ENCODE measurements at places on chromosomes 5 and 9. TPM values are rescaled to one million over a fixed set of nuclear protein-coding genes. Genes with fewer than 3 reads are reported as not detected.
A peak's percentile ranks its signal among the peaks of the same experiment; 100 is the strongest.

The SPATA31D4 gene
- total RNA-seq = not detected

The FCN2 gene
- total RNA-seq = 124 TPM

DNA sequence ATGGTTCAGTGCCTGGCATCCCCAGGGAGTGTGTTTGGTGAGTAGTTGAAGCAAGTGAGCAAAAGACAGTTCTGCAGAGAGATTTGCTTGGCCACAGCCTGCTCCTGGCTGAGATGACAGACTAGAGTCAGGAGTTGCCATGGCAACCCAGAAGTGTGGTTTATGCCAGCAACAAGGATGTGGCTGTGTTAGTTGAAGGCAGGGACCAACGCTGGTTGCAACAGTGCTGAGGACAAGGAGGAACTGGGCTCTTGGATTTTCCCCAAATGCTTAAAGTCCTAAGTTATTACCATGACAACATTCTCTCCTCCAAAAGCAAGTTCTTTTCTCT, 2.7 kb downstream of the NXNL2 start:
- H3K4me3 ChIP-seq = no peak overlapping the region
- H3K4me1 ChIP-seq = peaks cover 5% of the 10 kb centered on the region
- H3K27ac ChIP-seq = peak overlapping the region; percentile 59

The HAUS6 gene
- total RNA-seq = 10.1 TPM

DNA sequence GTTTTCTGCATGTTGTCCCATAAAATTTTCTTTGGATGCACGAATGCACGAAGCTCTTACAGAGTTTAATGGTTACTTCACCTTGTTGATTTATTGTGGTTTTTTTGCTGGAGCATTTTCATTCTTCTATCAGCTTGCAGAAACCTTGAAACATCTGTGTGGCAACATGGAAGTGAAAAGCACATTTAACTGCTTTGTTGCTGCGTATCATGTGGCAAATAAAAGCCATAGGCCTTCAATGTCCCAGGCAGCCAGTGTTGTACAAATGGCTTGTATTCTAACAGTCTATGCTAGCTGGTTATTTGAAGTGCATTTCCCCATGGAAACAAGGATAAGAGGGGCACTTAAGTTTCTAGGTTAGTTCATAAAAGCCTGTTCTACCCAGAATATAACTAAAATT, 42.5 kb upstream of the RASGRF2 start:
- no peak overlapping the region for H3K4me3 ChIP-seq
- H3K27ac ChIP-seq = no peak overlapping the region
- no peak for DNase-seq
- no peaks in the 10 kb centered on the region for H3K4me1 ChIP-seq
- H3K36me3 ChIP-seq = no peaks in the 10 kb centered on the region

The ALDH7A1 gene
- 47.7 TPM for total RNA-seq

The FOXD4L3 gene
- total RNA-seq = 0.08 TPM

The TNC gene
- 1.7 TPM for total RNA-seq

- H3K4me3 ChIP-seq = no peak overlapping the region
- no peaks in the 10 kb centered on the region for H3K36me3 ChIP-seq
- no peak overlapping the region for H3K27ac ChIP-seq
- no peak for DNase-seq
These were observed 118.4 kb downstream of the ARHGAP26 start for GRCh38 chr5:142888469-142889085.

The ABO gene
- 0.75 TPM for total RNA-seq

GRCh38 chr9:108779551-108780325, 76.0 kb downstream of the ACTL7B start:
- H3K36me3 ChIP-seq = no peaks in the 10 kb centered on the region
- no peak overlapping the region for H3K4me3 ChIP-seq
- H3K27ac ChIP-seq = no peak overlapping the region
- no peak for DNase-seq
- H3K27me3 ChIP-seq = peaks cover 10% of the 10 kb centered on the region

GRCh38 chr5:124747791-124748686, 1.6 kb upstream of the ZNF608 start:
- no peak for DNase-seq
- peak overlapping the region; percentile 96 for H3K27ac ChIP-seq
- no peaks in the 10 kb centered on the region for H3K27me3 ChIP-seq
- H3K4me1 ChIP-seq = peaks cover 16% of the 10 kb centered on the region
- H3K4me3 ChIP-seq = peak overlapping the region; percentile 88

DNA sequence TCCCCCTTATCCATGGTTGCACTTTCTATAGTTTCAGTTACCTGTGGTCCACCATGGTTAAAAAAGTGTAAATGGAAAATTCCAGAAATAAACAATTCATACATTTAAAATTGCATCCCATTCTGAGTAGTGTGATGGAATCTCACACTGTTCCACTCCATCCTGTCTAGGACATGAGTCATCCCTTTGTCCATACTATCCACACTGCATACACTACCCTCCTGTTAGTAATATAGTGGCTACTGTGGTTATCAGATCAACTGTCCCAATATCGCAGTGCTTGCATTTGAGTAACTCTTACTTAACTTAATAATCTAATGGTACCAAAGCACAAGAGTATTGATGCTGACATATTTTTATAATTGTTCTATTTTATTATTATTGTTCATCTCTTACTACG, 100.7 kb downstream of the RAB3C start:
- DNase-seq = no peak
- no peak overlapping the region for H3K27ac ChIP-seq
- no peaks in the 10 kb centered on the region for H3K36me3 ChIP-seq

- no peak overlapping the region for H3K27ac ChIP-seq
- no peak overlapping the region for H3K4me3 ChIP-seq
These were observed 3.6 kb upstream of the RORB start for GRCh38 chr9:74493512-74493911.

DNA sequence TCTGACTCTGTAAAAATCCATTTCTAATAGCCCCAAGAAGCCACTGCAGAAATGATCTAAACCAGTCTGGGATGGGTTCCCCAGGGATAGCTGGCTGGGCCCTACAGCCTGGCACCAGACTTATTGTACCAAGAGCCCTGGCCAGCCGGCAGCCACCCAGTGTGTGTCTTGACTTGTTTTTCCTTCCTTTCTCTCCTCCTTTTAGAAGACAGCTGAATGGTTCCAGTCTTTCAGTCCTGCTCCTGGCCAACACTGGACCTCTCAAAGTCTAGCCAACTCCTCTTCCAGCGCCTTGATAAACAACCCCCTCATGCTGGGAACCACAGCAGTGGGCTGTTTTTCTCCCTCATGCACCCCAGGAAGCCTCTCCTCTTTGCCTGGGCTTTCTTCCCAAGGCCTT, 34.1 kb downstream of the ATOX1 start:
- no peak overlapping the region for H3K4me3 ChIP-seq
- no peak overlapping the region for H3K27ac ChIP-seq
- no peaks in the 10 kb centered on the region for H3K27me3 ChIP-seq
- no peaks in the 10 kb centered on the region for H3K4me1 ChIP-seq
- DNase-seq = no peak

DNA sequence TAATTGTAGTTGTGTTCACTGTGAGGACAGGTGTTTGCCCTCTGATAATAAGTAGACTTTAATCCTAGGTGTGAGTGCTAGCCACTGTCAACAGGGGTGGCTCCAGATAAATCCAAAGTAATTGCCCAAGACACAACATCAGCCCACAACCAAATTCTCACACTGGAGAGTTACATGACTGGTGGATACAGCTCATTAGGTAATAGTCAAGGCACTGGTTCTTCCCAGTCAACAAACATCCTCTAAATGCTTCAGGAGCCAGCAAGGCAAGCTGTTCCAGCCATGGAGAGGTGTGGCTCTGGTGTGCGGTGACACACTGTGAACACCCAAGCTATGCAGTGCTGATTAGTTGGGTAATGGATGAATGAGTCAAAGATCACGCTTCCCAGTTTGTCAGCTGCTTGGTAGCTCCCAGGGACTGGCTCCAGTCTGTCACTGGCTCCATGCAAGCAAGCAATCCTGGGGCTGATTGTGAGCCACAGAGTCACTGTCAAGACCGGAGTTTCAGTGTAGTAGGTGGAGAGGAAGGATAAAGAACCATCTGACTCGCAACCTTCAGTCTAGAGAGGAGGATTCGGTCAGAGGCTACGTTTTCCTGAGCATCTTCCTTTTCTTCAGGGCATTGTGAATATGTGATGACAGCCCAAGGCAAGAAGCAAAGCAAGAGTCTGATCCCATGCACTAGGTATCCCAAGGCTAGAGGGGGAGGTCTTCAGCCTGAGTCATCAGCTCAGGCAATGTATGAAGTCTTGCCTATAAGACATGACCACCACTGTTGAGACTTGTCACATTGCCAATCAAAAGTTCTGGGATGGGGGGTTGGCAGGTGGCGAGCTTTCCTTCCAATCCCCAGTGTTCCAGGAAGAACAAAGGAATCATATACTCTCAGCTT, 63.1 kb downstream of the UGCG start:
- H3K27me3 ChIP-seq = no peaks in the 10 kb centered on the region
- no peak overlapping the region for H3K4me3 ChIP-seq
- DNase-seq = no peak

The BTNL8 gene
- 0.67 TPM for total RNA-seq

The CRHBP gene
- 77.4 TPM for total RNA-seq

- H3K27ac ChIP-seq = no peak overlapping the region
- H3K36me3 ChIP-seq = no peaks in the 10 kb centered on the region
- no peaks in the 10 kb centered on the region for H3K4me1 ChIP-seq
- H3K27me3 ChIP-seq = no peaks in the 10 kb centered on the region
- no peak overlapping the region for H3K4me3 ChIP-seq
- no peak for DNase-seq
These were observed 472.8 kb downstream of the DMRTA1 start for GRCh38 chr9:22919423-22919822.

The CSF1R gene
- total RNA-seq = 46.2 TPM

The BNC2 gene
- 0.67 TPM for total RNA-seq

The SPACA9 gene
- 0.84 TPM for total RNA-seq

DNA sequence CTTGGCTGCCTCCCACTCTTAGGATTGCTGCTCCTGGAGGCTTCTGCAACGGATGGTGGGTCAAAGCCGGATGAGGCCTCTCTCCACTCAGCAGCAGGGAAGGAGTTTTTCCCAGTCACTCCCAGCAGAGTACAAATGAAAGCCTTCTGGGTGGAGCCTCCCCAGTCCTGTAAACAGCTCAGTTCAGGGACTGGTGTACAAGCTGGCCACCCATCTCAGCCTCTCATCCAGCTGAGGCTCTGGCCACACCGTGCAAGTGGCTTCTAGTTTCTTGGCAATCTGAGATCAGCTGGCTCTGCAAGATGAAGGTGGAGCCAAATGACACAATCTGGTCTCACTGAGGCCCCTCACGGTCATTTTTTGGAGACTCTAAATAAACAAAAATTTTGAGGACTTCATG, 10.0 kb downstream of the GPX3 start:
- H3K27me3 ChIP-seq = no peaks in the 10 kb centered on the region
- H3K36me3 ChIP-seq = peaks cover 29% of the 10 kb centered on the region
- no peak for DNase-seq
- H3K27ac ChIP-seq = peak overlapping the region; percentile 48
- peaks cover 14% of the 10 kb centered on the region for H3K4me1 ChIP-seq

- no peak overlapping the region for H3K4me3 ChIP-seq
- no peaks in the 10 kb centered on the region for H3K27me3 ChIP-seq
- no peak for DNase-seq
- H3K27ac ChIP-seq = no peak overlapping the region
- no peaks in the 10 kb centered on the region for H3K4me1 ChIP-seq
- peaks cover 2% of the 10 kb centered on the region for H3K36me3 ChIP-seq
These were observed 60.4 kb downstream of the MTAP start for GRCh38 chr9:21862871-21863270.

GRCh38 chr5:142290577-142291299, 34.1 kb downstream of the SPRY4 start:
- H3K36me3 ChIP-seq = no peaks in the 10 kb centered on the region
- no peak overlapping the region for H3K4me3 ChIP-seq
- DNase-seq = no peak
- H3K4me1 ChIP-seq = no peaks in the 10 kb centered on the region
- H3K27ac ChIP-seq = no peak overlapping the region

The PALM2AKAP2 gene
- 4.6 TPM for total RNA-seq

The GNA14 gene
- 5.4 TPM for total RNA-seq

The PCDHAC1 gene
- under 0.01 TPM for total RNA-seq

The TTC39B gene
- 2.4 TPM for total RNA-seq

DNA sequence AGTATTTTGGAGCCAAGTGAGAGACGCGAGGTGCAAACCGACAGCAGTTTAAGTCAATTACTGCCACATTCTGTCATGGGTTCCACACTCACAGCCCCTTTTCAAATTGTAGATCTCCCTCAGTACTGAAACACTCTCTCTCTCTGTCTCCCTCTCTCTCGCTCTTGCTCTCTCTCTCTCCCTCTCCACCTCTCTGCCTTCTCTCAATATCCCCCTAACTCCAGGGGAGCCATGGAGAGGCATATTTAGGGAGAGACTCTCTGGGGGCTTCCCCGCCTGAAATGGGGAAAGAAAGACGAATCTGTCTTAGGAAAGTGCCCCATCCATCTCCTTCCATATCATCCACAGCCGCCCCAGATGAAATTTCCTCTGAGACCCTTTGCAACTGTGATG, 1.6 kb downstream of the BRINP1 start:
- no peak overlapping the region for H3K4me3 ChIP-seq
- no peak for DNase-seq
- H3K27ac ChIP-seq = no peak overlapping the region
- peaks cover 4% of the 10 kb centered on the region for H3K4me1 ChIP-seq
- peaks cover 4% of the 10 kb centered on the region for H3K27me3 ChIP-seq

DNA sequence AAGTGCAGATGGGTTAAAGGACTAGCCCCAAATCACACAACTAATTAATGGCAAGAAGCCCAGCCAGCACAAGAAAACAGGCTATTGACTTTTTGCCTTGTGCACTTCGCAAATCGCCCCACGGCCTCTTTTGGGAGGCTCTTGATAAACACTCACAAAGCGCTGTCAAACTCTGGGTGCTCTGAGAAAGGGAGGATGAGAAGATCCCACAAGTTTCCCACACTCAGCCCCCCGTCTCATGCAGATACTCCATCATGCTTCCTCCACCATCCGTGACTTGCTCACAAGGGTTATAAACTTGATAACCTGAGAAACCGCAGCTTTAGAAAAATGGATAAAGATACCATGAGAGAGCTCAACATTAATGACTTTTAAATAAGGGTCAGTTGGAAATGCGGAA, 219.7 kb downstream of the EBF1 start:
- no peak overlapping the region for H3K4me3 ChIP-seq
- peaks cover 2% of the 10 kb centered on the region for H3K27me3 ChIP-seq
- no peaks in the 10 kb centered on the region for H3K36me3 ChIP-seq
- no peaks in the 10 kb centered on the region for H3K4me1 ChIP-seq
- no peak for DNase-seq
- no peak overlapping the region for H3K27ac ChIP-seq

The WDR70 gene
- 17.7 TPM for total RNA-seq

GRCh38 chr9:69476016-69476415, 151.0 kb downstream of the ENTREP1 start:
- H3K4me3 ChIP-seq = no peak overlapping the region
- no peaks in the 10 kb centered on the region for H3K4me1 ChIP-seq
- no peaks in the 10 kb centered on the region for H3K36me3 ChIP-seq
- no peaks in the 10 kb centered on the region for H3K27me3 ChIP-seq
- no peak for DNase-seq
- no peak overlapping the region for H3K27ac ChIP-seq

GRCh38 chr5:148807851-148808250, 18.6 kb upstream of the ADRB2 start:
- H3K27ac ChIP-seq = no peak overlapping the region
- H3K27me3 ChIP-seq = no peaks in the 10 kb centered on the region
- no peak for DNase-seq
- no peak overlapping the region for H3K4me3 ChIP-seq
- H3K36me3 ChIP-seq = no peaks in the 10 kb centered on the region
- no peaks in the 10 kb centered on the region for H3K4me1 ChIP-seq

The PTGS1 gene
- total RNA-seq = 0.84 TPM

The ADAMTS19 gene
- not detected for total RNA-seq

The CER1 gene
- total RNA-seq = not detected

GRCh38 chr5:126370796-126371718, 52.2 kb upstream of the GRAMD2B start:
- peaks cover 16% of the 10 kb centered on the region for H3K4me1 ChIP-seq
- H3K27me3 ChIP-seq = no peaks in the 10 kb centered on the region
- no peaks in the 10 kb centered on the region for H3K36me3 ChIP-seq
